Stimulated activated CD4-positive, alpha-beta T cell treated with anti-CD3 and anti-CD28 coated beads, Interleukin-1b, Interleukin-23, amount 100 ng/mL, for 48 hours (primary cell): ENCODE measurements at places on chromosomes 11 and 22.
A peak's percentile ranks its signal among the peaks of the same experiment; 100 is the strongest.

- DNase-seq: no peak
Measured at GRCh38 chr11:15027011-15027410, 46.4 kb upstream of the CALCB start.

DNA sequence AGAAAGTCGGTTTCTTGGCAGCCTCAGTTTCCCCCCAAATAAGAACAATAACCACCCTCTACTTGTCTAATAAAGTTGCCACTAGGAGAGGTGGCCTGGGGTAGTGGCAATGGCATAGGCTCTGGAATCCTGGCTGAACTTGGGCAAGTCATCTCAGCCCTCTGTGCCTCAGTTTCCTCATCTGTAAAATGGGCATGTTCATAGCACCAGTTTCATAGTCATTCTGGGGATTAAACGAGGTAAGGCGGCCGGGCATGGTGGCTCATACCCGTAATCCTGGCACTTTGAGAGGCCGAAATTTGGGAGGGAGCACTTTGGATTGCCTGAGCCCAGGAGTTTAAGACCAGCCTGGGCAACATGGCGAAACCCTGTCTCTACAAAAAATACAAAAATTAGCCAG lies 63.0 kb downstream of the SGSM1 start:
- no peak for DNase-seq

DNA sequence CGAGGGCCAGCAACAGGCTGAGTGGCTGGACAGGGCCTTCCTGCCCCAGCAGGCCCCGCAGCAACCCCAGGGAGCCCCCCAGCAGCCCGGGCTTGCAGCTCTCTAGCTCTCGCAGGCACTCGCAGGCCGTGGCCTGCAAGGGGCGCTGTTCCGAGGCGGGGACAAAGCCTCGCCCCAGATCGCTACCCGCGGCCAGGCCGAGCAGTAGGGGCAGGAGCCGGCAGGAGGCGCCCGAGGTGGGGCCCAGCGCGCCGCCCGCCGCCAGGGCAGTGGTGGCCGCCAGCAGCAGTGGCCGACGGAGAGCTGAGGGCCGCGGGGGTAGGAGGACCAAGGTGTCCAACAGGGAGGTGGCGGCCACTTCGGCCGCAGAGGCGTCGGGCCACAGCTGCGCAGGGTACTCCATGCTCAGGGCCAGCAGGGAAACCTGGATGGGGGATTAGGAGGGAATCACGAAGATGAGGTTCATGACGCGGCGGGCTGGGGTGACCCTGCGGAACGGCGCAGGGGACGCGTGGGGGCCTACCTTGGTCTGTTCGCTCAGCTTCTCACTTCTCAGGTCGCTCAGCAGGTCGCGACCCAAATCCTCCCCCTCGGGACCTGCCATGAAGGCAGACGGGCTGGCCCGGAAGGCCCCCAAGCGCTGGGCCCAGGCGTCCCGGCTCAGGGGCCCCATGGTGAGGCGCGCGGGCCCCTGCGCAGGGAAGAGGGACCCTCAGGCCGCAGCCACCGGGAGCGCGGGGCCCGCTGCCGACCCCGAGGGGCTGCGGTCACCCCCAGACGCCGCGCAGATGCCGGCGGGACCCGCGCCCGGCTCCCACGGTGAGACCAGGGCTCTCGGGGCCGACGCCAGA lies 632 bp downstream of the AP5B1 start:
- peak; percentile 87 for DNase-seq

GRCh38 chr11:58900479-58901420 lies 38.5 kb upstream of the GLYATL1 start:
- DNase-seq: peak; percentile 55

DNA sequence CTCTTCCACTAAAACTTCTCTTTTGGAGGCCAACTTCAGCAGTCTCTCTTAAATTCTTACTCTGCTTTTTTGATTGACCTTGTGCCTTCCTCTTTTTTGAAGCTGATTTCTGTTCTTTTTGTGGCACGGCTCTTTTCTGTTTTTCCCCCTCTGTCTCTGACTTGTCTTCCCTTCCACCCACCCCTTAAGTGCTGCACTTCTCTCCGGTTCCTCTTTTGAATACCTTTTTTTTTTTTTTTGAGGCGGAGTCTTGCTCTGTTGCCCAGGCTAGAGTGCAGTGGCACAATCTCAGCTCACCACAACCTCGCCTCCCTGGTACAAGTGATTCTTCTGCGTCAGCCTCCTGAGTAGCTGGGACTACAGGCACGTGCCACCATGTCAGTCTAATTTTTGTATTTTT lies 211.9 kb downstream of the BLID start:
- no peak for DNase-seq

DNA sequence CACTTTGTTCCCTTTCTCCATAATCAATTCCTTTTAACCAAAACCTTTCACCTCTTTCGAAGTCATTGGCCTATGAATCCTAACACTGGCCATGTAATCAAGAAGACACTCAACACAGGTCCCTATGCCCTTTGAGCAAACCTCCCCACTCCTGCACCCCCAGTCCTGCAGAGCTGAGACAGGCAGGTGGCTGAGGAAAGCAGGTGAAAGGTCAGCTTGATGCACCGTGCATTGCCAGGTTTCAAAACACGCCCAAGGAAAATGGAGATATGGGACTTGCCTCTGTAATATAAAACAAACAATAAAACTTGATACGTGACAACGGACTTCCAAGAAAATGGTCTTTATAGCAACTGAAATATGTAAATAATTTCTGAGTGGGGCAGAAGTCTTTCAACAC lies 10.6 kb downstream of the CPT1A start:
- DNase-seq: no peak

DNA sequence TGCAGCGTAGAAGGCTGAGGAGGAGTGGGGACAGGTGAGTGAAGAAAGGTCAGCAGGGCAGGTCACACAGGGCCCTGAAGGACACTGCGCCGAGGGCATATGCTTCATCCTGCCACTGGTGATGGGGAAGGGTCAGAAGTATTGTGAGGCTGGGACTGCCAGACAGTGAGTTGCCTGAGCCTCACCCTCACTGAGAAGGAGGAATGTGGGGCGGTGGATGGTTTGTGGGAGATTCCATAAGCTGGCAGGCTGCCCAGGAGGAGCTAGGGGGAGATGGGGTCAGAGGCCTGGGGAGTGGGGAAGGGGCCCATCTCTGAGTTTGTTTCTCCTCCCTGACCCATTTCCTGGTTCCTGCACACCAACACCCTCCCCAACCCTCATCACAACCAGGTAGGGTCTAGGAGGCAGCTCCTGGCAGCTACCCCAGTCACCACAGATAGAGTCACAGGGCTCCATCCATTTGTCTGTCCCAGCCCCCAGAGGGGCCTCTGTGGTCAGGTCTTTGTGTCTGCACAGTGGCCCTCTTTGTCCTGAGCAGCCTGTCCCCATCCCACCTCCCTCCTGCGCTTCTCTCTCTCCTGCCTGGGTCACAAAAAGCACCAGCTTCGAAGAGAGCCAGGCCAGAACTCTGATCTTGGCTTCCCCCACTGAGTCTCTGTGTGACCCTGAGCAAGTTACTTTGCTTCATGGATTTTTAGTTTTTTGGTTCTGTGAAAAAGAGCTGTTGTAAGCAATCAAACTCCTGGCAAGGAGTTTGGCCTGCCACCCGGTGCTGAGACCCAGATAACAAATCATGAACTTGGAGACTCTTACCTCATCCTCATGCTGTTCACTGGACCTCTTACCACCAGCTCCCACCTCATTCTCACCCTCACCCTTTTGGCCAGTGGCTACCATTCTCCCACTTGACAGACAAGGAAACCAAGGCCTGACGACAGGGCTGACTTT lies 4.6 kb upstream of the P2RY2 start:
- DNase-seq: no peak

DNA sequence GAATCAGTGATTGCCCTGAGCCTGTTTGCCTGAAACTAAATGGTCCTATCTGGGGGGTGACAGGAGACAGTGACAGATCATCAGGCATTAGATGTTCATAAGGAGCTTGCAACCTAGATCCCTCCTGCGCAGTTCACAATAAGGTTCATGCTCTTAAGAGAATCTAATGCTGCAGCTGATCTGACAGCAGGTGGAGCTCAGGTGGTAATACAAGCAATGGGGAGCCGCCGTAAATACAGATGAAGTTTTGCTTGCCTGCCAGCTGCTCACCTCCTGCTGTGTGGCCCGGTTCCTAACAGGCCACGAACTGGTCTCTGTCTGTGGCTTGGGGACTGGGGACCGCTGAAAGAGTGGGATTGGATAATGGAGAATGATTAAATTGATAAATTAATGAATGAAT lies 14.0 kb downstream of the NOX4 start:
- no peak for DNase-seq

GRCh38 chr22:43516996-43517635 lies 105.3 kb downstream of the MPPED1 start:
- DNase-seq: no peak

DNA sequence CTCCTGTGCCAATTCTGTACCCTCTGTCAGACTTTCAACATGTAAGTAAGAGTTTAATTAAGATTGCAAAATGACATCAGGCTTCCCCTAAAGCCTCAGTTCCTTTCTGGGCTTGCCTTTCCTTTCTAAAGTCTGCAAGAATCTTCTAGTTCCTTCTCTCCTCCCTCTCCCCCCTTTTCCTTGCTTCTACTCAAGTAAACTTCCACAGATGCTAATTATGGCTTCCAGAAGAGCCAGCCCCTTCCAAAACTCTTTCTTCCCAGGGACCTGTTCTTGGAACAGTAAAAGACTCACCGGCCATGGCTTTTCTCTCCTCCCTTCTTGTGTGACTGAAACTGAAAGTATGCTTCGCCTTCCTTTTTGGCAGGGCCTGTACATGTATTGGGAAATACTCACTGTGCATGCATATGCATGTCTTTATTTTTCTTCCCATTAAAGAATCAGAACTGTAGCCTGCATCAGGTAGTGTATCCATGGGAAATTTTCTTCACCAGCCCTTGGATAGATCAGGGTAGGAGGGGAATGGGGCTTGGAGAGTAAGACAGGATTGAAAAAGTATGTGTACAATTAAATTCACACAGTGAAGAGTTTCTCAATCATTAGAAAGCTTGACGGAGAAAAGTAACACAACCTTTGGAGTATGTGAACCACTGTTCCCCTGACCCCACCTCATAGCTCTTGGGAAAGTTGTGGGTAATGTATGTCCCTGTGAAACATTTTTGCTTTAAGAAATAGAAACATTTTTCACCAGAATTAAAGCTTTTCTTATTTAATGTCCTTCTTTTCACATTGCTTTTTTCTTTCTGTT lies at the start of gene CASP1:
Gene CASP1 (minus strand): TSS at position 332 of the 808 bp plus-strand sequence. CDS start 31 bp downstream, at position 301.
- DNase-seq: peak; percentile 14

- DNase-seq: no peak
Measured at GRCh38 chr22:19520566-19521305, 3.5 kb downstream of the CLDN5 start.

DNA sequence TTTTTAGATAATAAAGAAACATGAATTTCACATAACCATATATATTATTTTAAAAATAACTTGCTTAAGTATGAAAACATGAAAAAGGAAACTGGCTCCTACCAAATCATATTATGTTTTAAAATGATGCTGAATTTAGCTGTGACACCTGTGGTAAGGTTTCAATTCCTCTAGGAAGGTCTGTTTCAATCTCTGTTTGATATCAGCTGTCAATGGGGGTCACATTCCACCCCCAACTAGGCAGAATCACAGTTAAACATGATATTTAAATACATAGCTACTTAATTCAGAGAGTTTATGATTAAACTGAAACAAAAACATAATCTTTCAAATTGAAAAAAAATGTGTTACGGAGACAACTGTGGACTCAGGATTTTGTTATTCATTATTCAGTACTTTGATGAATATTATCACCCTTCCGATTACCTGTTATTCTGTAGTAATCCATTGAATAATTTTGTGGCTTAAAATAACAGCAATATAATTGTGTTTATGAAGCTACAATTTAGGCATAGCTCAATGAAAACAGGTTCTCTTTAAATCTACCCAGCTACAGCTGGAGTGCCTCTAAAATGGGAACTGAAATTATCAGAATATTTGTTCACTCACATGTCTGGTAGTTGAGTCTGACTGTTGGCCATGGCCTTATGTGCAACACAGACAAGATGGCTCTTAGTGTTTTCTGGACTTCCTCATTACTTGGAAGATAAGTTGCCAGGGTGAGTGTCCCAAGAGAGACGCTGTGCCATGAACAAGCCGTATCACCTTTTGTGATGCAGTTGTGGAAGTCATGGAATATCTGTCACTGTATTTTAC lies 244.6 kb upstream of the ANO3 start:
- DNase-seq: no peak

GRCh38 chr11:94398101-94398500 lies 3.1 kb downstream of the GPR83 start:
- no peak for DNase-seq

DNA sequence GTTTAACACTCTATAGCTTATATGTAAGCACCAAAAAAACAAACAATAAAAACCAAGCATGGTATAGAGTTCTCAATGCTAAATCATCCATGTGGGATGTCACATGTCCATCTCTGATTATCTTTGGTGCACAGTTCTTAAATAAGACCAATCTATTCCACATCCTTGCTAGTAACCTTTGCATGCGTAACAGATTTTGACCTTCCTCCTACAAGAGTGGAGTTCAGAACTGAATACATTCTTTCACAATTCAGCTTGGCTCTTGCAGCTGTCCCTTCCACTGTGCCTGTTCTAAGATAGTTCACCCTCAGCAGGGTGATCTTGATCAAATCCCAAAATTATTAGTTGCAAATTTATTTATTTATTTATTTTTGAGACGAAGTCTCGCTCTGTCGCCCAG lies 21.1 kb downstream of the PRR14L start:
- no peak for DNase-seq

GRCh38 chr11:6362873-6363678 lies 27.2 kb upstream of the SMPD1 start:
- peak; percentile 80 for DNase-seq

DNA sequence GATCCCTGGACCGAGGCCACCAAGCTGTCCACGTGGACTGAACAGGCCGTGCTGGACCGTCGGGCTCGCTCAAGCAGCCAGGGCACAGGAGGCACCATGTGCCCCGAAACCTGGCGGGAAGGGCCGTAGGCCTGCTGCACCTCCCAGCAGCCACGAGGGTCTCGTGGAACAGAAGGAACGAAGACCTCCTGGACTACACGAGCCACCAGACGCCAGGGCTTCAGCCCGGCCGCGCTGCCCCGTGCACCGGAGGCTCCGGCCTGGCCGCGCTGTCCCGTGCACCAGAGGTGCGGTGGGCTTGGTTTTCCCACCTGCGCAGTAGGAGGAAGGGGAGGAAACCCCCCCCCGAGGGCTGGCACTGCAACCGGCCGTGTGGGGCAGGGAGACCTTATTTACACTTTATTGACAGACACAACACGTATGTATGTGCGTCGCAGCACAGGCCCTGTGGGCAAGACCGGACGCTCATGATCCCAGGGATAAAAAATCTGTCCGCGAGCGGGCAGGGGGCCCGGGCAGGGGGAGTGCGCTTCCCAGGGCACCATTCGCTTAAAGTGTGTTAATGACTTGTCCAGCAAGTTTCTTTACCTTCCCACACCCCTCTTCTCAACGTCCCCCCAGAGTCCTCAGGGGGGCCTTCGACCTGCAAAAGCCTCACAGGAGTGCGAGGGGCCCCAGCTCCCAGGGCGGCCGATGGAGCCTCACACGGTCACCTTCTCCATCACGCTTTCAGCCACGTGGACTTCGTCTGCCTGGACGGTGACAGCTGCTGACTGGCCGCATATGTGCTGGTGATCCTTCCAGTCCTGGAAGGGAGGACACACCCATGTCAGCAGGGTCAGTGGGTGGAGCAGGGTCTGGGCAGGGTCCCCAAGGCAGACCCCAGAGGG lies 7.0 kb downstream of the DRD4 start:
- DNase-seq: no peak
